ENCODE measurements at places on chromosomes 13 and 19.

- DNase-seq, result no peak
These were observed 72.2 kb downstream of the MAP4K1 start for GRCh38 chr19:38545596-38545995.

GRCh38 chr13:25490236-25490635 lies 118.5 kb downstream of the ATP8A2 start:
- DNase-seq, result no peak

- no peak for DNase-seq
These were observed 67.3 kb downstream of the EFNB2 start for GRCh38 chr13:106468207-106468606.

DNA sequence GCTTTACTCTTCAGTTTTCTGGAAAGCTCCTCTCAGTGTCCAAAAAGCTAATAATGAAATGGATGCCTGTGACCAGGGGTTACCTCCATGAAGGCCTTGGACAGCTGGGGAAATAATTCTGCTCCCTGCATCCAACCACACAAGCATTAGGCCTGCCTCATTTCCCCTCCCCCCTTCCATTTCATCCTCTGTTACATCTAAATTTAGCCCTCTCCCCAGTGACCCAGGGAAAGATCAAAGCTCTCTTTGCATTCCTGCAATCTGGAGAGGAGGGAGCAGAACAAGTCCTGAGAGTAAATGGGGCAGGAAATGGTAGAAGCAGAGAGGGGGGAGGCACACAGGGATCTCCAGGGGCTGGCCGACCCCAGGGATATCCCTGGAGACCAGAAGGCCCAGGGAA lies 452.7 kb downstream of the TSHZ3 start:
- DNase-seq, result no peak
